Ovary (tissue), 10 donors: ENCODE measurements at places on chromosomes 4 and X. TPM values are rescaled to one million over a fixed set of nuclear protein-coding genes. Genes with fewer than 3 reads are reported as not detected.

Gene S100G
- total RNA-seq: not detected

Gene CLGN
- 0.58 TPM for total RNA-seq

Gene GIMD1
- total RNA-seq: not detected

Gene CCSER1
- 8.3 TPM for total RNA-seq

Gene TKTL2
- not detected for total RNA-seq

Gene AMOT
- 17.8 TPM for total RNA-seq

Gene CXCR3
- total RNA-seq: 0.15 TPM

Gene MAGEC2
- not detected for total RNA-seq

Gene EDNRA
- 80.3 TPM for total RNA-seq

Gene VCX3A
- total RNA-seq: not detected

Gene LINC00632
- 59.4 TPM for total RNA-seq

GRCh38 chrX:154305541-154306205 is 10.1 kb downstream of the TKTL1 start:
- no peak for DNase-seq

GRCh38 chr4:127685292-127685691 is 44.9 kb upstream of the SLC25A31 start:
- DNase-seq: no peak

DNA sequence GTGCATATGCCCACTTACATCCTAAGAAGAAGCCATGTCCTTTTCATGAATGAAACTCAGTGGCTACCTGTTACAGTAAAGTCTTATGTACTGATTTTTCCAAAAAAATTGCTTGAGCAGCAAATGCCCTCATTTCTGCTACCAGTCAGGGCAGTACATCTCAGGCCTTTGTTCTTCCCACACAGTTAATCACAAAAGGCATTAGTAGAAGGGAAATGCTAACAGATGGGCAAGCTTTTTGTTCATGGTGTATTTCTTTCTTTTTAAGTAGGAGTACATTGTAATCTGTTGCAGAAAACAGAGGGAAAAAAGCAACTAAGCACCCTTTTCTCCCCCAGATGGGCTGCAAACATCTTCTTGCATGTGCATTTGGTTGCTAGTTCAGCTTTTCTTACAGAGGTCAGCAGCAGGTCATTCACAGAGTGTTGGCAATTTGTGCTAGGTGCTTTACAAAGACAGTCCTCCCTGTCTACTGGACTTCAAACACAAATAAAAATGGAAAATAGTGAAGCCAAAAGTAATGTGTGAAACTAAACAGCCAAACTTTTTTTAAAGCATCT is 373.4 kb downstream of the PRDM5 start:
- DNase-seq: no peak

GRCh38 chrX:81174286-81174685 is 27.4 kb downstream of the HMGN5 start:
- DNase-seq: no peak

DNA sequence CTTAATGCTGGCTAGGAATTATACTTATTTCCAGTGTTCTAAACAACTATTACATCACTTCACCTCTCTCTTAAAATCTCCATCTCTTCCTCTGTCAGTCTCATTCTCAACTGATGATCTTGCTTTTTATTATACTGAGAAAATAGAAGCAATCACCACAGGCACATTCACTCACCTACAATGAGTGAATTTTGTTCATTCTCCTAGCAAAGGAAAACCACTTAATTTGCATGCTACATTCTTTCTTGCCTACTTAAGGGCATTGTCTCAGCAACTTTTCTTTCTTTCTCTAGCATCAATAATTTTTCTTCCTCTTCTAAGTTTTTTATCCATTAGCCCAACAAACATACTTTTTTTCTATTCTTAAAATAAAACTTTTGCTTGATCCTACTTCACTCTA is 21.1 kb upstream of the USP38 start:
- DNase-seq: no peak

DNA sequence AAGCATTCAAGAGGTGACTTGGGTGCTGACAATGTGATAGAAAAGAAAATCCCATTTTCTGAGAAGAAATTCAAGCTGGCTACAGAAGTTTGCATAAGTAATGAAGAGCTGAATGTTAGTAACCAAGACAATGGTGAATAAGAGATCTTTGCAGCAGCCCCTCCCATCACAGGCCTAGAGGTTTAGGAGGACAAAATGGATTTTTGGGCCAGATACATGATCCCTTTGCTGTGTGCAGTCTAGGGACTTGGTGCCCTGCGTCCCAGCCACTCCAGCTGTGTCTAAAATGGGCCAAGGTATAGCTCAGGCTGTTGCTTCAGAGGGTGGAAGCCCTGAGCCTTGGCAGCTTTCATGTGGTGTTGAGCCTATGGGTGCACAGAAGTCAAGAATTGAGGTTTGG is 107.0 kb upstream of the EPHA5 start:
- DNase-seq: no peak

DNA sequence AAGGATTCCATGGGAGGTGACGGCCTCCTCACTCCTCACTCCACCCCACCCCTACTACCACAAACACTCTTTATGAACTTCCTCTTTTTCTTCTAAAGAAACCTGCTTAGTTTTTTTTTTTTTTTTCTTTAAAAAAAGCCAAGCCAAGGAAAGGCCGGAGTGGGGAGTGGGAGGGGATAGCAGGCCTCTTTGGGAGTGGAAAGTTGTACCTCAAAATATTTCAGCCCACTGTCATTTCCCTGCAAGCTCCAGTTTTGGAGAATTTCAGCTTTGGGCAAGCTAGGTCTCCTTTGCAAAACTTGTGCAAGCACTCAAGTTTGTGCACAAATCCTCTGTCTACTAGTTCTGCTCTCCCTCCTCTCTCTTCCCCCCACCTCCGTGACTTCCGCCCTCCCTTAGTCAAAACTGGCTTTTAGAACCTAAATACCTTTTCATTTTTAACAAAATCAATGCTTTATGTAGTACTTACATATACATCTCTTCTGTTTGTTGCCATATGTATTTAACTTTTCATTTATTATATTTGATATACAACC is 512 bp upstream of the ANTXR2 start:
- no peak for DNase-seq

DNA sequence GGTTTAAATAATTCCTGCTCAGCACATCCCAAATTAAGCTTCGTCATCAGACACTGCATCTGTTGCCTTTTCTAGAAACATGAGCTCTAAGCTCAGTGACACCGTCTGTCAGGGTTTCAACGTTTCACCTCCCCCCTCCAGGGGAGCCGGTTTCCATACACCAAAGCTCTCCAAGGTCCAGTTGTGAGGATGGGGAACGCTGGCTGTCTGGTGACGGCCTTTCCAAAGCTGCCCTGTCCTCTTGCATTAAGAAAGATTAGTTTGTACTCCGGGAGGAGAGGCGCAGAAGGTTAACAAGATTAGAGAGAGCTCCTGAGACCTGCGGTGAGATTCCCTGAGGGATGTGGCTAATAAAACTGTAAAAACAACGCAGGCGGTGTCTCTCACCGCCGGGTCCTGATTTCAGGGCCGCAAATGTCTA is 43.2 kb downstream of the ASMT start:
- no peak for DNase-seq

DNA sequence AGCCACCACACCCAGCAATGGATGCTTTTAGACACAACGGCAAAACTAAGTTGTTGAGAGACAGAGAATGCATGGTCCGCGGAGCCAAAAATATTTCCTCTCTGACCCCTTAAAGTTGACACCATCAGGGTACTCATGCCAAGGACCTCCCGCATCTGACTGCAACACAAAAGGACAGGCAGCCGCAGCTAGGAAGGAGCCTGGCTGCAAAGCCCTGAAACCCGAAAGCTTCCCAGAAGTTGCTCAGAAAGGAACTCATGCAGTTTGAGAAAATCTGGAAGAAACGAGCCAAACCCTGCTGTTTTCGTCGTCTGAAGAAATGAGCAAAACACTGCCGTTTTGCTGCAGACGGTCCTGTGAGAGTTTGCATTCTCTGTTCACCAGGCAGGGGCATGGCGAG is 16.5 kb downstream of the DHRSX start:
- no peak for DNase-seq

- no peak for DNase-seq
Observed at GRCh38 chr4:44738615-44739014, 12.3 kb upstream of the GNPDA2 start.

- DNase-seq: no peak
Observed at GRCh38 chr4:177267911-177268310, 41.8 kb upstream of the NEIL3 start.

DNA sequence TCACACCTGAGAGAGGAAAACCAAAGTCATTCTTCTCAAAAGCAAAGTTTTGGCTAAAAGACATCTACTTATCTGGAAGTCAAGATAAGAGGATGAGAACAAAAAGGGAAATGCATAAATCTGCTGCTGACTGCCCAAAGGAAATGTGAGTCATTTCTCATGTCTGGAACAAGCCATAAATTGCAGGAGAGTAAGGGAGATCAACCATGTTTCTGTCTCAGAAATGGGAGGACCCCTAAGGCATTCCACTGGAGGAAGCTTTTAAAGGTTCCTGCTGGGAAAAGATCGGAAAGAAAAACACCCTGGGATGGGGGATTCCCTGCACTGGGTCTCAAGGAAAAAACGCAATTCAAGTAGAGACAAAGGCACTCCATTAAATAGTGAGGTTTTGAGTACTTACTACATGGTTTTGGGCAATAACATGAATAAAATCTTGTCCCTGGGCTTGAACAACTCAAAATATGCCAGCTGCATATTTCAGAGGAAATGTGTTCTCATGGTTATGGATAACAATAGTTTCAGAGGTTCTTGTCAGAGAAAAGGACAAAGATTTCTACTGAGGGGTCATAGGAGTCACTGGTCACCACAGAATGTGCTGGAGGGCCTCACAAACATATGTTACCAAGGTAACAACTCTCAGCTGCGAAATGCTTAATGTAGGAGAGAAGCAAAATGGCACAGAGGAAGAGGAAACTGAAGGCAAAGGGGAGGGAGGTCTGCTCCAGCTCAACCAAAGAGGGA is 19.3 kb downstream of the GPR143 start:
- DNase-seq: no peak

GRCh38 chrX:23900220-23900797 is 7.4 kb downstream of the APOO start:
- no peak for DNase-seq

DNA sequence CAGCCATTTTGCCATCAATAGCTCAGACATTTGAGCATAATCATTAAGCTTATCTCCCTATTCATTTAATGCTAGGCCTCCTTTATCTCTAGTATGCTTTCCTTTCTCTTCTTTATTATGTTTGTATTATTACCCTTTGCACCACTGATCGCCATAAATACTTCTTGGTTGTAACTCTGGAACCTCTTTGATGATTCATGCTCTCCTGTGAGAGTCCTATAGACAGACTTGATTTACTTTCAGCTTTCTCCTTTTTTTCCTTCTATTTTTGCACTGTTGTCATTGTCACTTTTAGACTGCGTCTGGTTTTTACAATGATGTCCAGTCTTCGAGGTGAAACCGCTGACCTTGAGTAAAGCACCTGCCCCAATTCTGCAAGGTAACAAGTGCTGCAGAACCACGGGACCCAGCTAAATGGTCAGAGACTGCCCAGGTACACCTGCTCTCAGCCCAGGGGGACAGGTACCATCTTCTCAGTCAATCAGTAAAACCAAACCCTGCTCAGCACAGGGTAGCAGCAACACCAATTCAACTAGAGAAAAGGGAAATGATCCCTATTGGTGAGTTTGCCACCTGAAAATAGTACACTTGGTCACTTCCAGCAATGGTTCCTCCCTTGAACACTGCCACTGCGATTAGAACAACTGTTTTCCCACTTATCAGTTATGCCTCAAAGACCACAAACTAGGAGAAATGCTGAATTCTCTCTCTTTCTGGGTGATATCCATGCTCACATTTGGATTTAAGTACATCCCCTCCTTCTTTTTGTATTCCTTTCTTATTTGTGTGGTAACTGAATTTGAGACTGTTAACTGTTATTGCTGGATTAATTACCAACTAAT is 125.1 kb downstream of the MAML3 start:
- DNase-seq: no peak

GRCh38 chrX:71367396-71367795 is 1.2 kb downstream of the TAF1 start:
- no peak for DNase-seq

DNA sequence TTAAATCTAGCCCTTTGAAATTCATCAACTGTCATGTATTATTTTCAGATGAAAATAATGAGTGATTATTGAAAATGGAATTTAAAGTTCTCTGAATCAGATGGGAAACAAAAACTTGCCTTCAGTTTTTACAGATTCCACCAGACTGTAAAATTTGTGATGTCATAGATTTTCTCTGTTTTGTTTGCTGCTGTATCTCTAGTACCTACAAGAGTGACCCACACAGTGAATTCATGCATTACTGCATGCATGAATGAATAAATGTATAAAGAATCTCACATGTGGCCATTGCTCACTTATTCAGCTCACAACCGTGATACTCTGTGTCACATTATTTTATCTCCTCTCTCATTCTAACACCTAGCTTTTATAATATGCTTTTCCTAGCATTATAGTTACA is 532.2 kb upstream of the AGA start:
- DNase-seq: no peak

- DNase-seq: no peak
Observed at GRCh38 chrX:136497556-136498052, at the start of gene HTATSF1. TSS of gene HTATSF1 (plus strand) at chrX:136497592. CDS start at chrX:136497685, 93 bp downstream.

- DNase-seq: no peak
Observed at GRCh38 chr4:79584352-79584751, 176.3 kb upstream of the GK2 start.

DNA sequence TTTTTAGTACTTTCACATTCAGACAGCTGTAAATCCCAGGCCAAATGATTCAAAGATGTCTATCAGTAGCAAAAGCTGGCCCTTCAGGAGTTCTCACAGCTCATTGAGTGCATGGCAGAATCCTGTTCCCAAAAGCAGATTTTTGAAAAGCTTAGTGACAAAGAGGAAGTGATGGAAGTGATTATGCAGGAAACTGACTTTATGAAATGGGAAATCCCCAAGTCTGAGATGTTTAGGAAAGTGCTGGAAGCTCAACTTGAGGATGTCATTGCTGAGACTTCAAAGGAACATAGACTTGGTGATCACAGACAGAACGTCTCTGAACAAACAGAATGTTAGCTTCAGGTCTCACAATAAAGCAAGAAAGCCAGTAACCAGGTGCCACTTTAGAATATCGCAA is 51.0 kb upstream of the CFAP47 start:
- DNase-seq: no peak

DNA sequence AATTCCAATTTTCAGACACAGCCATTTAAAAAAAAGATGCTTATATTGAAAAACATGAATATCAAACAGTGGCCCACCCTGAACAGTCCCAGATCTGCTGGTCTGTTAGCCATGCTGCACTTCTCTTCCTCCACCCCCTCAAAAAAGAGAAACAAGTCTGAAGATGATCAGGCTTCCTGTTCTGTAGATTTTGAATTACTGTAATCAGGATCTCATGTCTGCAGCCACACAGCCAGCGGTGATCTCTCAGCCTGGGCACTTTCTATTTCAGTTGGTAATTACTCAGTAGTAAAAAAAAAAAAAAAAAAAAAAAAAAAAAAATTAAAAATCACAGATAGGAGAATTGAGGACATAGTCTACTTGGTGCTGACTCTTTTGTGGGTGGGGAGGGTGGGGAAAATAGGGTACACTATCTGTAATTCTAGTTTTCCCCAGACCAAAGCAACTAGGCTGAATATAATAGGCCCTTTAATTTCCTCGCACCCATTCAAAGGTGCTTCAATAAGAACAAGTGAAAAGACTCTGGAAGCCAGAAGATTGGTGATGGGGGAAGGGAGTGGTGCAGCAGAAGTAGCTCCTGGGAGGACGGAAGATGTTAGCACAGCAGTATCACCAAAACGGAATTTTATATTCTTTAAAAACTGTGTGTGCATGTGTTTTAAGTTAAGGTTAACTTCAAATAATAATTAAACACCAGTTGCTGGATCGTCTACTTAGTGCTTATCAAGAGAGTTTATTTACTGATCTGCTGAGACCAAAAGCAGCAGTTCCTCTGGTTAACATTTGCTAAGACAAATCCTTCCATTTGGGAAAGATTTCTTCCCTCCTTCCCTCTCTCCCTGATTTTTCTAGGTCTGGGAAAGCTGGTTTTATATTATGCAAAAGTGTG is 47.0 kb downstream of the SPRY1 start:
- no peak for DNase-seq
